ENCODE measurements at places on chromosomes 13 and 19. TPM values are rescaled to one million over a fixed set of nuclear protein-coding genes. Genes with fewer than 3 reads are reported as not detected.

NLRP9 gene
- not detected for polyA plus RNA-seq

PRODH2 gene
- polyA plus RNA-seq, result not detected

DNA sequence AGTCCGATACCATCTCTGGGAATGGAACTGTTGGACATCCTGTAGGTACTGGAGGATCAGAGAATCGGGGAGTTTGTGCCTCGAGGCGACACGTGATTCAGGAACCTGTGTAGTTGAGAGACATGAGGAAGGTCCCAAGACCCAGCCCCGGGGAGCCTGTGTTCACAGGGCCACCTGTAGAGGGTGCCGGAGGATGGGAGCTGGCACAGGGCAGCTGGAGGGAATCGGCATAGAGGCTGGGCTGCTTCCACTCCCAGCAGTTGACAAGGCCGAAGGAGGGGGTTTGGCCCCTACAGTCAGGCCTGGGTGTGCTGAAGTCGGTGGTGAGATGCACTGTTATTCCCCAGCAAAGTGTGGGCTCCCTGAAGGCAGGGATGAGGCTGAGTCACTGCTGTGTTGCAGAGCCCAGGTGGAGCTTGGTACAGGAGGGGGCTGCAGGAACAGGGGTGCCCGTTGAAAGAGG lies 2.5 kb upstream of the ISYNA1 start:
- no peak for DNase-seq

BORCS8 gene
- 25.2 TPM for polyA plus RNA-seq

POU2F2 gene
- polyA plus RNA-seq, result 0.26 TPM

Measured in psoas muscle (tissue), 8 donors.